ENCODE measurements at places on chromosomes 2 and 18.

DNA sequence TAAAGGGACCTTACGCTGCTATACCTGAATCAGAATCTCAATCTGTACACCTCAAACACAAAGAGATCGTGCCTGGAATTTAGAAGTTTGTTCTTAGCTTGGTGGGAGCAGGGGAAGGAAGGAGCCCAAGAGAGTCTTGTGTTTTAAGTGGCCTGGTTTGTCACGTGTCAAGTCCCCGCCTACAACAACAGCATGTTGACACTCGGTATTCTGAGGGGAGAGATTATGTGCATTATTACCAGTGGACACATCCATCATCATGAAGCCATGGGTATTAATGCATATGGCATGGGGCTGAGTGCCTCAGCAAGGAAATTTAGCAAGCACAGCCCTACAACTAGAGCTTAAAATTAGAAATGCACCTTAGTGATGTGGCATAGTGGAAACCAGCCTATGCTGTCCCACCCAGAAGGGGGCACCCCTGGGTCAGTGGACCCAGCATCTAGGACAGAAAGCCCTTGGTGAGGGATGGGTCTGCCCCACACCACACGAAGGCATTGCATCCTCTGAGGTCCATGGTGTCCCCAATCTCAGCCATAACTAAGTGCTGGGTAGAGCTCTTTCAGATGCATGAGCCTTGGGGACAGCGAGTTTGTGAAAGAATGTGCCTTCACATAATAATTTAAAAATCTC lies 138.7 kb downstream of the MGAT5 start:
- DNase-seq, result no peak

DNA sequence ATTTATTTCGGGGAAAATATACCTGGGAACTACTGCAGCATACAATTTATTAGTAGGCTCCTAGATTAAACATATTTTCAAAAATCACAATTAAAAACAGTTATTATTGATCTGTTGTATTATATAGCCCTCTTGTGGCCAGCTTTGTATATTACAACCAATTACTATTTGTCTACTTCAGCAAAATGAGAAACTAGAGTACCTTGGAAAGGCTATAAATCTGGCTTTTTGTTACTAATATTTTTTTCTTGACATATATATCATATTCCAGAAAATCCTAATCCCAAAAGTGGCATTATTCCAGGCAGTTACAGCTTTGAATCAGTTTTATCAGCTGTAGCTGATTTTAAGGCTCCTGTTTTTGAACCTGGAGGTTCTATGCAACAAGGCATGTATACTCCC lies 101.2 kb downstream of the UBR3 start:
- no peak for DNase-seq

DNA sequence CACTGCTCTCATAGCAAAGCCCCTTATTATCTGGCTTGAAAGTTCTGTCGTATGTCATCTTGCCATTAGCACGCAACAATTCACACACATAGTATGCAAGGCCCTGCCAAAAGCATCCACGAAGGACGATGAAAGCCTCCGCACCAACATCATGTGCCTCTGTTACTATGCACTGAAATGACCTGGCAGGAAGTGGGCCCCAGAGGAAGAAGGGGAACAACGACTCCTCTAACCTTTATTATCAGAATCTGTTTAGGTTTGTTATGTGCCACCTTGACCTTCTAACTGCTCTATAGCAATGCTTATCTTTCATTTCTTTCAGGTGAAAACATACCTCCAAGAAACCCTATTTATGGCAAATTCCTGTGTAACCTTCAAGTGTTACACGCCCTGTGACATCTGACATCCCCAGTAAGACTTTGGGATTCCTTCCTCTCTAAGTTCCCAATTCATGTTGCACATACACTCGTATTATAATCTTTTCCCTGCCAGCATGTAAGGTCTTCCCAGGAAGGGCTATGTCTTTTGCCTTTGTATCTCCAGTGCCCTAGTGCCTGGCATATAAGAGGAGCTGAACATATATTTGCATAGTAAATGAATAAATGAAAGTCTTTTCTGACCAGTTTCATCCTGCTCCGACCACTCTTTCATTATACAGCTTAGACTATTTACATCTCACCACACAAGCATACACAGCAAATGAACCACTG lies 7.0 kb upstream of the NDUFV2 start:
- no peak for DNase-seq

GRCh38 chr2:83602753-83603152 lies 856.3 kb downstream of the SUCLG1 start:
- DNase-seq, result no peak

DNA sequence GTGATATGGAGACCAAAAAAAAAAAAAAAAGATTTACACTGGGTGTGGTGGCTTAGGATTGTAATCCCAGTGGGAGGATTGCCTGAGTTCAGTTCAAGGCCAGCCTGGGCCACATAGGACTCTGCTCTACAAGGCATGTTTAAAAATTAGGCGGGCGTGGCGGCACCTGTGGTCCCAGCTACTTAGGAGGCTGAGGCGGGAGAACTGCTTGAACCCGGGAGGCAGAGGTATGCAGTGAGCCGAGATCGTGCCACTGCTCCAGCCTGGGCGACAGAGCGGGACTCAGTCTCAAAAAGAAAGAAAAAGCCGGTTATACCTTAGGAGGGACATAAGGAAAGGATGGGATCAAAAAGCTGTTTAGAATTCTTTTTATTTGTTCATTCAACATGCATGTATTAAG lies 707 bp upstream of the SPDYA start:
- no peak for DNase-seq

DNA sequence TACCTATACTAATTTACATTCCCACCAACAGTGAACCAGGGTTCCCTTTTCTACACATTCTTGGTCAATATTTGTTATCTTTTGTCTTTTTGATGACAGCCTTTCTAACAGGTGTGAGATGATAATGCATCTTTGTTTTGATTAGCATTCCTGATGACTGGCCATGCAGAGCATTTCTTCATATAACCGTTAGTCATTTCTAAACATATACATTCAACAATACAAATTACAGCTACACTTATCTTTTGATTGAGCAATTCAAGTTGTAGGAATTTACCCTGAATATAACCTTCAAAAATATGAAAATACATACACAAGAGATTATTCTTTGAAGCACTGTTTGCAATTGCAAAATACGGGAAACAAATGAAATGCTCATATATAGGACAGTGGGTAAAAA lies 94.9 kb downstream of the TMEM131 start:
- no peak for DNase-seq

DNA sequence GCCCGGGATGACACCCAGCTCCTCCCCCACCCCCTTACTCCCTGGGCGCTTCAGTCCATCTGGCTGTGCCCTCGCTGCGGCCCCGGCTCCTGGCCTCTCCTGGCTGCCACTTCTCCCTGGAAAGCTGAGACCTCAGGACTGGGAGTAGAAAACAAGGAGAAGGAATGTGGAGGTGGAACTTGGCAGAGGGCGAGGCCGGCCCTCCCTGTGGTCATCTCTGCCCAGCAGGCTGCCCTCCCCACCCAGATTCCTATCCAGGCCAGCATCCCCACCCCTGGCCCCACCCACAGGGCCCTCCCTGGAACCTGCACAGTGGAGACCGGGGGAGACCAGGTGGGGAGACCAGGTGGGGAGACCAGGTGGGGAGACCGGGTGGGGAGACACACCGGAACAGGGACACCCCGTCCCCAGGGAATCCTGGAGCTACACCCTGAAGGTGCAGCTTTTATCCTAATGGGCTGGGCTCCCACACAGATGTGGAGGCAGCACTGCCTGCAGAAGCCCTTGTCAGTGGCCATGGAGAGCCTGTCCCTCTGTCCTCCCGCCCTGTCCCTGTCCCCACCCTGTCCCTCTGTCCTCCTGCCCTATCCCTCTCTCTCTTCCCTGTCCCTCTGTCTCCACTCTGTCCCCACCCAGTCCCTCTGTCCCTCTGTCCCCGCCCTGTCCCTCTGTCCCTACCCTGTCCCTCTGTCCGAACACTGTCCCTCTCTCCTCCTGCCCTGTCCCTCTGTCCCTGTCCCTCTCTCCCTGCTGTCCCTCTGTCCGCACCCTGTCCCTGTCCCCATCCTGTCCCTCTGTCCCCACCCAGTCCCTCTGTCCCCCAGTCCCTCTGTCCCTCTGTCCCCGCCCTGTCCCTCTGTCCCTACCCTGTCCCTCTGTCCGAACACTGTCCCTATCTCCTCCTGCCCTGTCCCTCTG lies 157.1 kb downstream of the PXDN start:
- no peak for DNase-seq

- no peak for DNase-seq
These were observed 87.1 kb downstream of the ATP9B start for GRCh38 chr18:79156327-79156726.

Measured in ascending aorta (tissue), 2 donors.